HT1080 (cell line): ENCODE measurements at places on chromosomes 1 and 21. TPM values are rescaled to one million over a fixed set of nuclear protein-coding genes. Genes with fewer than 3 reads are reported as not detected.

Gene BTBD19
- total RNA-seq, result 2.9 and 3.6 TPM in 2 replicates

Gene RAD54L
- total RNA-seq, result 12.2 and 17.6 TPM in 2 replicates

Gene RIT1
- 9.1 and 10.1 TPM in 2 replicates for total RNA-seq

Gene AGT
- total RNA-seq, result 0.10 and 0.40 TPM in 2 replicates

Gene IL23R
- total RNA-seq, result 0.05 TPM in 1 of 2 replicates, not detected in the other

Gene ELF3
- total RNA-seq, result not detected in 2 replicates

Gene LCE2A
- total RNA-seq, result 0.47 and 3.0 TPM in 2 replicates

Gene PIGR
- 0.13 TPM in 1 of 2 replicates, not detected in the other for total RNA-seq

Gene AMPD1
- total RNA-seq, result not detected in 2 replicates

Gene LCK
- 0.16 TPM in 1 of 2 replicates, not detected in the other for total RNA-seq
